ENCODE measurements at places on chromosomes 13 and 19.
A peak's percentile ranks its signal among the peaks of the same experiment; 100 is the strongest.

DNA sequence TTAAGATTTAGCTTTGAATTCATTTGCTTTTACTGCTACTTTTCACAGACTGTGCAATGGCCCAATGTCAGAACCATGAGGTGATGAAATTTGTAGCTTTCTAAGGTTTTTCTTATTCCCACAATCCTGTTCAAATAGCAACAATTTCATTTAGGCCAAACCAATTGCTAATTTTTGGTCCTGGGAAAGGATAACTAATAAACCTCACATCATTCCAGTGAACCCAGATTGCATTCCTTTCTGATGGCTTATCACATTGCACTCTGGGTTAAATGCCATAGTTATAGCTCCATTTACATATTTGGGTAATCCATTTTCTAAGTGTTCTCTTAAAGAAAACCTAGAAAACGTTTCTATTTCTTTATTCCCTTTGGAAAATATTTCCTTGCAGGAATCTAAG is 22.9 kb upstream of the POMP start:
- no peak for DNase-seq

DNA sequence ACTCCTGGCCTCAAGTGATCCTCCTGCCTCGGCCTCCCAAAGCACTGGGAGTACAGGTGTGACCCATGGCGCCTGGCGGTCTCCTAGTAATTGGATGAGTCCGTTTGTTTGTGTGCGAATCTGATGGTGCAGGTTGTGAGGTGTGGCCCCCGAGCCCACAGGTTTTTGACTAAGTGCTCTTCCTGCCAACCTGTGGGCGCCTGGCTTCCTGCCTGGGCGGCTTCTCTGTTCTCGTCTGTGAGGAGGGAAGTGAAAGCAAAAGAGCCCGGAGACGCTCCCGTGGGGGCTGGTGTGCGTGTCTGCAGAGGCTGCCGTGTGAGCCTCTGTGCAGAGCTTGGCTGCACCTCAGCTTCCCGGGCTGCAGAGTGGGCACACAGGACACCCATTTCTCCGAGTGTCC is 10.0 kb downstream of the ARHGAP45 start:
- no peak for DNase-seq

GRCh38 chr13:52701728-52702465 is 37.7 kb downstream of the CNMD start:
- no peak for DNase-seq

DNA sequence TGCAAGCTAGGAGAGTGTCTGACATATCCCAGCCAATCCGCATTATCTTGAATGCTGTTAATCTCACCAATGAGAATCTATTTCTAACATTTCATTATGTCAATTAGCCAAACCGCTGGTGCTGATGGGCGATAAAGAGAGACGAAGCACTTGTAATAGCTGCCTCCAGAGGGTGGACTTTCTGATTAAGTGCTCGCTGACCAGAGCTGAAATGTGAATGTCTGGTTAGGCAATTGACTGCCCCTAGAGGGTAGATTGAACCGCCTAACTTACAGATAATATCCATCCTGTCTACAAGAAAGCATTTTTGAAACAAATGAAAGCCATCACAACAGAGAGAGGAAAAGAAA is 552 bp upstream of the GRWD1 start:
- peak; percentile 74 for DNase-seq

GRCh38 chr19:46704379-46705076 is 12.4 kb downstream of the PRKD2 start:
- no peak for DNase-seq

DNA sequence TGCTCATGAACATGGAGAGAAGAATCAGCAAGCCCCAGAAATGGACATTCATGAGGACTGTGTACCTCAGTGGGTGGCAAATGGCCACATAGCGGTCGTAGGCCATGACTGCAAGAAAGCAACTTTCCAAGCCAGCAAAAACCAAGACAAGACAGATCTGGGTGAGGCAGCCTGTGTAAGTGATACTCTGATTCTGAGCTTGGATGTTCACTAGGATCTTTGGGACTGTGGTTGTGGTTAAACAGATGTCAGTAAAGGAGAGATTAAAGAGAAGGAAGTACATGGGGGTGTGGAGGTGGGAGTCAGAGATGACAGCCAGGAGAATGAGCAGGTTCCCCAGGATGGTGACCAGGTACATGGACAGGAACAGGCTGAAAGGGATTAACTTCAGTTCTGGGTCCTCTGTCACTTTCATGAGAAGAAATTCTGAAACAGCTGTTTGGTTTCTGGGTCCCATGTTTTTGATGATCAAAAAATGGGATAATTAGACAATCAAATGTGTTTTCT is at the start of gene OR7G1:
OR7G1 (minus strand) TSS at position 457 of the 507 bp plus-strand sequence; CDS start at position 457, 0 bp downstream.
- no peak for DNase-seq

DNA sequence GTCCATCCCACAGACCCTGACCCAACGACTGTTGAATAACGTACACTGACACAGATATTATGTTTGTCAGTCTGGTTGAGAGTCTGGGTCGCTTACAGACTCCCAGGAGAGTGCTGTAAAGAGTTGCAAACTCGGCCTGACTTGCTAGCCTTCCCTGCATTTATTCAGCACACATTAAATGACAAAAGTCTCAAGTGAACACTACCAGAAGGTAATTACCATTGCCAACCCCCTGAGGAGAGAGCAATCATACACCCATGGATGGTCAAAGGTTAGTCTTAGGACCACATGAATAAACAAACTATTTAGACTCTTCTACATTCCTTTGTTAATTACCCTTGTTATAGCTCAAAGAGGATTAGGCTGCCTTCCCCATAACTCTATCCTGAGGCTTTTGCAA is 1048.6 kb downstream of the PCDH17 start:
- no peak for DNase-seq

DNA sequence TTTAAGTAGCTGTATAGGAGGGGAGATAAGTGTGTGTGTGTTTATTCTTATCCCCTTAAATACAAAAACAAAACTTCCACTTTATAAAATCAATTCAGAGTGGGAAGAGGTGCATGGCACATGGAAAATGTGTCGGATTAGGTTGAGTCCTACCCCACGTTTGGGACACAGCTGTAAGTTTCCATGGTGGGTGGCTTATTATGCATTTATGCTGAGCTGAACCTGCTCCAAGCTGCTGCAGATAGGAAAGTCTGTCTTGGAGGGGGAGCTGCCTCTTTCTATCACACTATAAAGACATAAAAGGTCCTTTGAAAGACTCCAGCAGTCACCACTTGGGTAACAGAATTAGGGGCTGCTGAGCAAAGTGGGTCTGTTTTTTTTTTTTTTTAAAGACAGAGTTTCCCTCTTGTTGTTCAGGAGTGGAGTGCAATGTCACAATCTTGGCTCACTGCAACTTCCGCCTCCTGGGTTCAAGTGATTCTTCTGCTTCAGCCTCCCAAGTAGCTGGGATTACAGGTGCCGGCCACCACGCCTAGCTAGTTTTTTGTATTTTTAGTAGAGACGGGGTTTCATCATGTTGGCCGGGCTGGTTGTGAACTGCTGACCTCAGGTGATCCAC is 15.2 kb downstream of the ACTN4 start:
- DNase-seq: no peak

DNA sequence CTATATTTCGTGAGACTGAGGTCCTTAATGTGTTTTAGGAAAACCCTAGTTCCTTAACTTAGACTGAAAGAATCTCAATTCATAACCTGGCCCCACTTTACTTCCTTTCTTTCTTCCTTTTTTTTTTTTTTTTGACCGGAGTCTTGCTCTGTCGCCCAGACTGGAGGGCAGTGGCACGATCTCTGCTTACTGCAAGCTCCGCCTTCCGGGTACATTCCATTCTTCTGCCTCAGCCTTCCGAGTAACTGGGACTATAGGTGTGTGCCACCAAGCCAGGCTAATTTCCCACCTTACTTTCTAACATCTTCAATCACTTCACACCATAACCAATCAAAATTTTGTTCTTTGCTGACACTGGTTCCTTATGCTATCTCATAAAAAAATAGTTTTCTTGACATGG is 2097.0 kb downstream of the PCDH9 start:
- no peak for DNase-seq

DNA sequence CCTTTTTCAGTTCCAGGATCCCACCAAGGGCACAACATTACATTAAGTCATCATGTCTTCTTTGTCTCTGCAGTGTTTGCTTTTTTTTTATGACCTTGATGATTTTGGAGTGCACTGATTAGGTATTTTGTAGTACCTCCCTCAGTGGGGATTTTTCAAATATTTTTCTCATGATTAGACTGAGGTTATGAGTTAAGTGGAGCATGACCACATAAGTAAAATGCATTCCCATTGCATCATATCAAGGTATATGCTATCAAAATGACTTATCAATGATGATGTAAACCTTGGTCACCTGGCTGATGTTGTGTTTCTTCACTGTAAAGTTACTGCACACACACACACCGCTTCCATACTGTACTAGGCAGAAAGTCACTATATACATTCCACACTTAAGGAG is 96.7 kb upstream of the TRPC4 start:
- DNase-seq: no peak

- DNase-seq: no peak
These were observed 17.2 kb downstream of the ACTN4 start for GRCh38 chr19:38664503-38665211.

DNA sequence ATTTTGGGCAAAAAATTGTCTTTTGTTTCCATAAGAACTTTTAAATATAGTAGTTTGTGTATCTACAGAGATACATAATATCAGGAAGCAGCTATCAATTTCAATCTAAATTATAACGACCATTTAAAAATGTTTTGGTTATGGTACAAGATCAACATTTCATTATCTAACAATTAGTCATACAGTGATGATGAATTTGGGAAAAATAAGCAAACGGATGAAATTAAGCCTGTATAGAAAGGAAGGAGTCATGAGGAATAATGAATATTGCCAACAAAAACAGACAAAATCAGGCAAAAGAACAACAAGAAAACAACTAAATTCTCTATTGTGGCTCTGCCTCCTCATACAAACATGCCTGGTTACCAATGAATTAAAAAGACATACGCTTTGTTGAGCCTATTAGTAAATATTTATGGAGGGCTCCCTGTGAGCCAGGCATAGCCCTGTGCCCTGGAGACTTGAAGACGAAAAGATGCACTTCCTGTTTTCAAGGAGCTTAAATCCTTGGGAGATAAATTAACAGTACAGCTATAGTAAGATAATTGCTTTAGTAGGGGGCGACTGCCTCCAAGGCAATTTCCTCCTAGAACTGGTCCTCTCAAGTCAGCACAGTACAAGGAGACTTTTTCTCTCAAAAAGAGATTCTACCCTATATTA is 73.0 kb downstream of the NALCN start:
- no peak for DNase-seq

DNA sequence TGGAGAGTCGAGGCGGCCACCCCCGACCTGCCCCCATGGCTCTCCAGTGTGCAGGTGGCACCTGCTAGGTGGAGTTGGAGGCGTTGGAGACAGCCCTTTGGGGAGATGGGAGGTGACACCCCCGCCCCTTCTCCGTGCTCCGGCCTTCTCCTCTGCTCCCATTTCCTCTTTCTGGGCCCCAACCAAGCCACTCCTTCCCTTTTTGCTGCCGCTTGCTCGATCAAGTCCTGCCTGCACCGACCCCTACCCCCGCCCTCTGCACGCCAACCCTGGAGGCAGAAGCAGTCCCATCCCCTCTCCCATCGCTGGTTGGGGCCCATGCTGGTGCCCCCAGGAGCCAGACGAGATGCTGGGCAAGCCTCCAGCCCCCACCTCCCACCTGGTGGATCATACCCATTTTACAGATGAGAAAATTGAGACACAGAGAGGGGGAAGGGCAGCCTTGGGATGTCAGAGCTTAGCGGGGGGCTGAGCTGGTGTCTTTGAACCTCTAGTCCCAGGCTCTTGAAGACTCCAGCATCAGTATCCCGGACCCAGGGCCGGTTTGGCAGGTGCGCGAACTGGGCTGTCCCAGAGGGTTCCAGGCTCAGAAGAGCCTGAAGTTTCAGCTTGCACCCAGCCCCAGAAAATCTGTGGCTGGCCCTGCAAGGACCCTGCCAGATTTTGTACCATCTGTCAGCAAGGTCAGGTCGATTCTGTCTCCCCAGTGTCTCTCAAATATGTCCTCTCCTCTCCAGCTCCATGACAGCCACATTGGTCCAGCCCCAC is 10.3 kb downstream of the GNA15 start:
- DNase-seq: no peak

DNA sequence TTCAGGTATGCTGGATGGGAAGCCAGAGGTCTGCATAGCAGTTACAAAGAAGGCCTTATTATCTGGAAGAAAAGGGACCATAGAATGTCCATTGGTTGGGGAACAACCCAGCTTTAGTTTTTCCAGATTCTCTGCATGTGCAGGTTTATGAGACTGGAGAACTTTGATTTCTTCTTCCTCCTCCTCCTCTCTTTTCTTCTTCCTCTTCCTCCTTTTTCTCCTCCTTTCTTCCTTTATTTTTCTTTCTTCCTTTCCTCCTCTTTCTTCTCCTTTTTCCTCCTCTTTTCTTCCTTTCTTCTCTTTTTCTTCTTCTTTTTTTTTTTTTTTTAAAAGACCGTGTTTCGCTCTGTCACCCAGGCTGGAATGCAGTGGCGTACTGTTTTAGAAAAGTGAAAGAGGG is 30.9 kb downstream of the EPN1 start:
- DNase-seq: no peak

GRCh38 chr19:29467824-29468401 is 57.9 kb upstream of the VSTM2B start:
- DNase-seq: no peak

GRCh38 chr19:14556662-14557188 is 15.1 kb downstream of the NDUFB7 start:
- no peak for DNase-seq

DNA sequence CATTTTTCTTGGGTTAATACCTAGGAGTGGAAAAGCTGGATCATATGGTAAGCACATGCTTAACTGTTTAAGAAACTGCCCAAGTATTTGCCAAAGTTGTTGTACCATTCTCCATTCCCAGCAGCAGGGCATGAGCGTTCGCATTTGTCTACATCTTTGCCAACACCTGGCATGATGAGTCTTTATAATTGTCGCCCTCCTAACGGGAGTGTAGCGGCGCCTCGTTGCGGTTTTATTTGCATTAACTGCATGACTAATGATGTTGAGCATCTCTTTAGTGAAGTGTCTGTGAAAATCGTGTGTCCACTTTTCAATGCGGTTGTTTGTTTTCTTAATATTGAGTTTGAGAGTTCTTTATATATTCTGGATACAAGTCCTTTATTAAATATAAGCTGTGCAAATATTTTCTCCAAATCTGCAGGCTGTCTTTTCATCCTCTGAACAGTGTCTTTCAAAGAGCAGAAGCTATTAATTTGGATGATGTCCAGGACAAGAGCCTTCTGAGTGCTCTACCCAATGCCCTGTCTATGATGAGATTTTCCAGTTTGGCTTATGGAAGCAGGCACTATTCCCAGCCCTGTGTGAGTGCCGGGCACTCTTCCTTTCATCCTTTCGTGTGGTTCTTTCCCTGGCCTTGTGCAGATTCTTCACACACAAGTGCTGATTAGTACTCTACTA is 202.0 kb downstream of the FOXO1 start:
- DNase-seq: no peak

DNA sequence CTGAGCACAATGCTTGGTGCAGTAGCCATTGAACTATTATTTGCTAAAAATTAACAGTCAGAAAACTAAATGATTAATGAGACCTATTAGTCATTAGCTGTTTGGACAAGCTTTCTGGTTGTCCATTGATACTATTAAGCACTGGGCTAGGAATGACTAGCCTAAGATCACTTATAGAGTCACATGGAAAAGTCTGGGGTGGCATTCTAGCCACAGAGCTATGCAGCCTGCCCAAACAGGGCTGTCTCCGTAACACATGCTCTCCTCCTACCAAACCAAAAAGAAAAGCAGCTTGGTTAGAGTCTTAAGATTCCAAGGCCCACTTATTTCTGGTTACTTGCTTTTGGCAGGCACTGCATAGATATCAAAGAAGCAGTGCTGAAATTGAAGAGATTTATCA is 193.5 kb upstream of the NBEA start:
- no peak for DNase-seq
